ENCODE measurements at places on chromosomes 2 and 18. TPM values are rescaled to one million over a fixed set of nuclear protein-coding genes. Genes with fewer than 3 reads are reported as not detected.

GRCh38 chr2:231571661-231572191 is 20.9 kb upstream of the TEX44 start:
- DNase-seq = no peak

Gene CD207
- 0.14 TPM for polyA plus RNA-seq

DNA sequence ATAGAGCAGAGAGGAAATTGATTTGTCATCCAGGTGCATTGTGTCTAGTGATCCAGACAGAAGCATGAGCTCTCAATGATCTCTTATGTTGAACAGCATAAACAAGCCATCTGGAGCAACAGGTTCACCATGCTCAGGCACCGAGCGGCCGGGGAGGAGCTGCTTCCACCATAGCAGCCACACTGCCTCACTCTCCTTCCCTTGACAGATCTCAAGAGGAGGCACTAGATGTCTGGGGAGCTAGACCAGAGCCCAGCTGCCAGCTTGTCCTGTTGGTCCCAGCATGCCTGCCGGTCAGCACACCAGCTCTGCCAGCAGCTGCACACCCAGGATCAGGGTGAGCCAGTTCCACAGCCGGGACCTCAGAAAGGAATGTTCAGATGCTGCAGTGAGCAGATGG is 17.5 kb upstream of the LONRF2 start:
- no peak for DNase-seq

Gene PID1
- 4.1 TPM for polyA plus RNA-seq

GRCh38 chr2:9287400-9288045 is 80.9 kb downstream of the ASAP2 start:
- DNase-seq = no peak

Gene UPP2
- 6.7 TPM for polyA plus RNA-seq

Gene IL18RAP
- 0.19 TPM for polyA plus RNA-seq

Gene COL3A1
- 7,434 TPM for polyA plus RNA-seq

Gene PCGF1
- polyA plus RNA-seq = 27.1 TPM

DNA sequence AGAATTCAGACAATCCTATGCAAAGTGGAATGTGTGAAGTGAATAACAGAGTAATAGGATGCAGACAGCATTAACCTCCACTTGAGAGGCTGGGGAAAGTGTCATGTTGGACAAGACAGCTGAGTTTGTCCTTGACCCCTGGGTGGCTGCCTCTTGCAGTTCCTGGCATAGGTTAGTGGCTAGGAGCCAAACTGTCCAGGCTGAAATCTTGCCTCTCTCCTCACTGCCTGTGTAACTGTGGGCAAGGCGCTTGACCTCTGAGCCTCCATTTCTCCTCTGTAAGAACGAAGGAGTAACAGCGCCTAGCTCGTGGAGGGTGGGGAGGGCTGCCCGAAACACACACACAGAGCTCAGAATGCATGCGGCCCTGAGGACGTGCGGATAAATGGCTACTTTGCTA is 34.8 kb upstream of the LDLRAD4 start:
- no peak for DNase-seq

- no peak for DNase-seq
These were observed 339.8 kb downstream of the DYSF start for GRCh38 chr2:71792926-71793761.

Gene TRABD2A
- 0.70 TPM for polyA plus RNA-seq

Gene SNTG2
- polyA plus RNA-seq = 2.4 TPM

DNA sequence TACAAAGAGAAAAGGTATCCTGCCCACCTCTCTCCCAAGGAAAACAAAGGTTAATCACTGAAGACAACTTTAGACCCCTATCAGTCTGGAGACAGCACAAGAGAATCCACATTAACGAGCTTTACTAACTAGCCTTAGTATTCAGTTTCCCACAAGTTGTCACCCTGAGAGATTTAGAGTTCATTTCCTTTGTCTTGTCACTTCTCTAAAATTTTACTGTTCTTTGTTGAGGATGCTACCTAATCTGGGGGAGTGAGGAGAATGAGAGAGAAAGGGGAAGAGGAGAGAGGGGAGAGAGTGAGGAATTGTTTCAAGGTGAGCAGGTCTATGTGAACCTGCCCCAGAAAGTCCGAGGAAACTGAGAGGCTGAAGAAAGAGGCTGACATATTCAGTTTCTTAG is 28.4 kb downstream of the C2orf76 start:
- DNase-seq = no peak

DNA sequence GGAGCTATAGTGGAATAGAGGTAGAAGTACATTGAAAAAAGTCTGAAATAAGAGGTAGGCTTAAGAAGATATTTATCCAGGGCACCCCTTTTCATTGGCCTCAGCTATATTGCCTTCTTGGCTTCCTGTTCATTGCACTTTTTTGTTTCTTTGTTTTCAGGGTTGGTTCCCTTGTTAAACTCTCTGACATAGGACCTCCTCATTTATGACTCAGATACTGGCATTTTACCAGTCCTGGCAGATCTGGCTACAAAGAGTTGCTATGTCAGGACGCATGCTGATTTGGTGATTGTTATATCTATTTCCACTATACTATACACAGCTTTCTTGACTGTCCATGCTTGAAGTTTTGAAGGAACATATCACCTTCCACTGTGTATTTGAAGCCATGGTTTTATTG is 60.0 kb downstream of the GCA start:
- no peak for DNase-seq

DNA sequence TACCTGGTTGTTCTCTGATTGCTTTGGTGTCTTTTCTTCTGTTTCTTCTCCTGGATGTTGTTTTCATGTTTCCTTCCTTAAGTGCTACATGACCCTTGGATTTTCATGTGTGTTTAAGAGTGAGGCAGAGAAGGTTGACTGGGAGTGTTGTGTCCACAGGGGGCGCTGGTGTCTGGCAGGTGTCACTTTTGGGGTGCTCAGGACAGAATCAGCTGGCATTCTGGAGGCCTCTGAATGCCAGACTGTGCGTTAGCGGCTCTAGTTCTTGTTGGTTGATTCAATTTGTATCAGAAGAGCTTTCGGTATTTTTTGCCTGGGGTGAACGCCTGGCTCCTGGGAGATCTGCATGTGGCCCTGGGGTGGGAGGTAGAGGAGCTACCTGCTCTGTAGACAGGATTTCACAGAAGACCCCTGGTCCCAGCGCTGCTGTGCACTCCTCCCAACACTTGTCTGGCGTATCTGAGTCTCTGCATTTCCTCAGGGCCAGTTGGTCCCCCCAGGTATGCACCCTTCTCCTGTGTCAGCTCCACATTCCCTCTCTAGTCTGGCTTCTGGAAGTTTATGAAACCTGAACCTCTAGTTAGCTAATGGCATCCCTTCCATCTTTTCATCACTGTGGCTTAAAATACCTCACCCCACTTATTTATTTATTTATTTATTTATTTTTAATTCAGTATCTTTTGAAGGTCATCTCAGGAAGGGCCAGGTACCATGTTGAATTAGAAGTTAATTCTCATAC is 1.1 kb downstream of the GREB1 start:
- DNase-seq = no peak

DNA sequence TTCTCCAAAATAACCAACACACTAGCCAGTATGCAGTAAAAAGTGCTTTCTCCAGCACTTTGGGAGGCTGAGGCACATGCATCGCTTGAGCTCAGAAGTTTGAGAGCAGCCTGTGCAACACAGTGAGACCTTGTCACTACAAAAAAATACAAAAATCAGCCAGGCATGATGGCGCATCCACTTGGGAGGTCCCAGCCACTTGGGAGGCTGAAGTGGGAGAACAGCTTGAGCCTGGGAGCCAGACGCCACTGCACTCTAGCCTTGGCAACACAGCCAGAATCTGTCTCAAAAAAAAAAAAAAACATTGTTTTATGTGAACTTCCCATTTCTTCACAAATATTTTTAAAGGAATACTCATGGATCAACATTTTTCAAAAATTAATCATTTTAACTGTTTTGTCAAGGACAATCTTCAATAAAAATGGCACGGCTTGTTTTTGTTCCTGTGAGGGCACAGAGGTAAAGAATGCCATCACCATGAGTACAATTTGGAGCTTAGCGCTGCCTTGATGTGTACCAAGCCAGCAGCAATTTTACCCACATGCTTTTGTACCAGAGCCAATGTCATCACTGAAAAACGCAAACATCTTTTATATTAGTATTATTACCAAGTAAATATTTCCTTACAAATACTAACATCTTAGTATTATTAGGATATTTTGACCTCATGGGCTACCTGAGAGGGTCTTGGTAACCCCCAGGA is 26.7 kb downstream of the RAB1A start:
- no peak for DNase-seq

DNA sequence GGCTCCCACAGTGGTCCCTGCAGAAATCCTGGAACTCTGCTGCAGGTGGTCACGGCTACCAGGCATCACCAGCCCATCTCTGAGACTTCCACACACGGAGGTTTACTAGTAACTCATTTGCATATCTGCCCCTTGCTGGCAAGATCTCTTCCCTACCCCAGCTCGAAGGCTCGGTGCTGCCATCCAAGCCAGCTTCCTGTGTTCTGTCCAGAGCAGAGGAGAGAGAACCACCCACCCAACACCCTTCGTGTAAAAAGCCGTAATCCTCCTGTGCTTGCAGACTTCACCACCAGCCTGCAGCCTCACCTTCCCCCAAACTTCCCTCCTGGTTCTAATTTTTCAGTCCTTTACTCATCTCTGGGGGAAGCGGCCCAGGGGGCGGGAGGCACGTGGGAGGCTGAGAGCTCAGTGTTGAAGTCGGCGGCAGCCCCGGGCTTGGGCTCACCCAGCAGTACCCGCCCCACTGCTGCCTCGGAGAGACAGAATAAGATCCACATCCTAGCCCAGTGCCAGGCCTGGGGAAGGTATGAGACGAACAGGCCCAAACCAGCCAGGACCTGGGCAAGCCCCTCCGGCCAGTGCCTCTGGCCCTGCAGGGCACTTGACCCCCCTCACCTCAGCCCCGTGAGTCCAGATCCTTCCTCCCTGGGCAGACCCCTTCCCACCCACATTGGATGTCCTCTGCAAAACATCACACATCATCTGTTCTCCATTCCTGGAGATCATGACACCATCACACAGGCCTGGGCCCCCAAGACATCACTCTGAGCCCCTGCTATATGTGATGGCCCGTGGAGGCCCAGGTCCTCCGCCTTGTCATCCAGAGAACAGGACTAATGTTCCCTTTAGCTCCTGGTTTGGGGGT is 145.8 kb upstream of the ID2 start:
- DNase-seq = no peak

Gene TLX2
- 0.23 TPM for polyA plus RNA-seq

DNA sequence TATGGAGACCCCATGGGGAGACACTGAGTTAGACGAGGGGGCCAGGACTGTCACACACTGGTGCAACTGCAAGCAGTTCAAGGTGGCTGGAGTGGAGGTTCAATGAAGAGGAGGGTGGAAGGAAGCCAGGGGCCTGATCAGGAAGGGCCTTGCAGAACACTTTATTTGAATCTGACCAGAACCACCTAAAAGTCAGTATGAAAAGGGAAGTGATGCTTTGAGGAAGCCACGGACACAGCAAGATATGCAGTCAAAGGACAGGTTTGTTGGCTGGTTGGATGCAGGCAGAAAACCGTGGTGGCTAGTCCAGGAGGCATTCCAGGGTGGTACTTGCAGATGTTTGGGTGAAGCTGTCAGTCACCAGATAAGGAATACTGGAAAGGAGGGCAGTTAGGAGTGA is 3.5 kb upstream of the FAM124B start:
- DNase-seq = no peak

GRCh38 chr2:10499911-10500521 is 51.9 kb upstream of the ODC1 start:
- no peak for DNase-seq

Gene ZBTB7C
- 17.0 TPM for polyA plus RNA-seq

Gene ROCK2
- polyA plus RNA-seq = 42.6 TPM

GRCh38 chr2:161135951-161136593 is 24.2 kb upstream of the TANK start:
- DNase-seq = no peak

DNA sequence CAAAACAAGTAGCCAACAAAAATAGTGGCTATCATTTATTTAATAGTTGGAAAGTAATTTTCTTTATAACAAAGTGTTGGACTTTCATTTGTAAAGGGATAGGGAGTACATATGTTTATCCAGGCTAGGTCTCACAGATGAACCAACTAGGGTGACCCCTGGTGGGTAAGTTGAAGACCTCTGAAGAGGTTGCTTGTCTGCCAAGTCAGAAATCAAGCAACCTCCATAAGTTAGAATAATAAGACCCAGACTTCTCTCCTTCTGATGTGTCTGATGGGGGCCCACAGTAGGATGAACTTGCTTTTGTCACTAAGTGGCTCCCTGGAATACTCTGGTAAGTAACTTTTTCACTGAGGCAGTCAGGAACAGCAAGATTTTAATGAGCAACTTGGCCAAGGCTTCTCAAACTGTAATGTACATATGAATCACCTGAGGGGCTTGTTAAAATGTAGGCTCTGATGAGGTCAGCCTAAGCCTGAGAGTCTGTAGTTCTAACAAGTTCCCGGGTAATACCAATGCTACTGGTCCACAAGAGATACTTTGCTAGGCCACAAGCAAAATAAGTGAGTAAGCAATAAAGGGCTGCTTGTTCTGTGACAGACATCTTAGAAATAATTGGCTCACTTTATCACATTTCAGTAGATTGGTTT is 319.6 kb downstream of the PIK3C3 start:
- DNase-seq = no peak

Gene FAM110C
- polyA plus RNA-seq = 17.9 TPM

- no peak for DNase-seq
These were observed 46.3 kb downstream of the PSD4 start for GRCh38 chr2:113219889-113220641.

Gene RTP5
- polyA plus RNA-seq = not detected

DNA sequence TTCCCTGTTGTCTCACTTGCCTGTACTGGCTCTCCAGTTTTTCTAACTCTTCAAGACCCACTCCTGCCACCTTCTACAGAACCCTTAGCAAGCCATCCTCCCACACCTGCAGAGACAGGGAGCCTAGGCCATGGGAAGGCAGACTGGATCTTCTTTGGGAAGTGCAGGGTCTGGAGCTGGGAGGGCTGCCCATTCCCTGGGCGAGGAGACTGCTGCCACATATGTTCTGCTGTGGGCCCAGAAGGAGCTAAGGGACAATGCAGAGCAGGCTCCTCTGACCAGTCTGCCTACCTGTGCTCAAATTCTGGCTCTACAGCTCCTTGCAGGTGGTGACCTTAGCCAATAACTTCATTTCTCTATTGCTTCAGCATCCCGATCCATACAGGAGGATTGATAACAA is 152.1 kb upstream of the CELF4 start:
- no peak for DNase-seq

GRCh38 chr2:215680605-215681598 is 245.0 kb upstream of the FN1 start:
- no peak for DNase-seq

Gene SLC16A14
- 7.5 TPM for polyA plus RNA-seq

- no peak for DNase-seq
These were observed 89.8 kb upstream of the TGIF1 start for GRCh38 chr18:3360211-3360610.

Gene PSMA8
- polyA plus RNA-seq = 0.08 TPM

DNA sequence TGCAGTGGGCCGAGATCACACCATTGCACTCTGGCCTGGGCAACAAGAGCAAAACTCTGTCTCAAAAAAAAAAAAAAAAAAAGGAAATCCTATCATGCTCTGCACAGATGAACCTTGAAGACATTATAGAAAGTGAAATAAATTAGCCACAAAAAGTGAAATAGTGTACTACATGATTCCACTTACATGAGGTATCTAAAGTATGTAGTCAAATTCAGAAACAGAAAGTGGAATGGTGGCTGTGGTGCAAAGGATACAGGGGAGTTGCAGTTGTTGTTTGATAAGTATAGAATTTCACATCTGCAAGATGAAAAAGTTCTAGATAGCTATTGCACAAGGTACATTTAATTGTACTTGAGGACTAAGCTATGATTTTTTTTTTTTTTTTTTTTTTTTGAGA is 5.2 kb downstream of the ZRANB3 start:
- DNase-seq = no peak

Gene TMEM200C
- 1.0 TPM for polyA plus RNA-seq

GRCh38 chr2:174493549-174494331 is 6.9 kb upstream of the GPR155 start:
- no peak for DNase-seq
